ENCODE measurements at places on chromosomes 6 and 20.

DNA sequence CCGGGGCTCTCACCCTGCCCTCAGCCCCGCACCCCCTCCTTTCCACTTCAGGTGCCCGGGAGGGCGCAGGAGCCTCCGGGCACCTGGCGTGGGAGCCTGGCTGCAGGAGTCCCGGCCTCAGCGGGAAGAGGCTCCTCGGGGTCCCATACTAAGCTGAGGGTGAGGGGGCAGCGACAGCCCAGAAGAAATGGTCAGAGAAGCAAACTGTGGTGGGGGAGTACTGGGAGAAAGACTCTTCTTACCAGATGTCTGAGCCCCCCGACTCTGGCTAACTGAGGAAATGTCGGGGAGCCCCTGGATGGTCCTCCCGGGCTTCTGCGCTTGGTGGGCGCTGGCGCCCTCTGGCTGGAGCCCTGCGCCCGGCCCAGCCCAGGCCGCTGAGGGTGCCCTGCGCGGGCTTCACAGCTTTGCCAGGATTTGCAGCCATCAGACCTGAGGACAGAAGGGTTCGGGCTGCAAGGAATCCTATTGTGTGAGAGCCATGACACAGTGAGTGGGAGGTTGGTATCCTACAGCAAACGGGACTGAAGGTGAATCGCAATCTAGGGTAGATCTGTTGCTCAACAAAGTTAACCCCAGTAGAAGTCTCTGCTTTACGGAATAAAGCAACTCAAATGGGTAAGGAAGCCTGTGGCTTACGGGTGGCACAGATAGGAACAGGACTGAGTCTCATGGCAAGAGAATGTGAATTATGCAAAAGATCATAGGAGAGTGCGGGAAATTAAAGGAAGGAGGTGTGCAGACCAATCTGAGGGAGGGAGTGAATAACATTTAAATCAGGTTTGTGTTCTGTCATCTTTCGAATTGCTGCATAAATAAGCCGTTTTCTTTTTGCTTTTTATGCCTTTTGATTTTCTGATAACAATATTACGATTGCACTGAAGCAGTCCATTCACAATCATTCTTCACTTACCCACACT is 639 bp upstream of the RCAN2 start:
- no peak for DNase-seq

- peak; percentile 66 for DNase-seq
These were observed 160.1 kb downstream of the ZMYND8 start for GRCh38 chr20:47196091-47197081.

- DNase-seq = no peak
These were observed 628 bp downstream of the NKAIN4 start for GRCh38 chr20:63253438-63254231.

DNA sequence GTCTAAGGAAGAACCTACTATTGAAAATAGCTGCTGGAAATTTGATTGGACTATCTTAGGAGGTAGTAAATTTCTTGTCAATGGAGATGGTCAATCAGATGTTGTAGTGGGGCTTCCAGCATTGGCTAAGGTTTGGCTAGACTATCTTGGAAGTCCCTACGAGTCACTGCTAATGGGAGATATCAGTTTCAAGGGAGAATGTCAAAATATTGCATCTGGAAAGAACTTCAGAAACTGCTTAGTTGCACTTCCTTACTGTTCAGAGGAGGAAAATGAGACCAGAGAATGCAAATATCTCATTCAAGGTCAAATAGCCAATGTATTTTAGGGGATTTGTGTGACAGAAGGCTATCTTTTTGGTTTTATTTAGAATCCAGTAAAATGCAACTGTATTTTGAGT is 53.5 kb upstream of the CCN2 start:
- no peak for DNase-seq

- no peak for DNase-seq
These were observed 175.6 kb upstream of the RNF24 start for GRCh38 chr20:4190792-4191519.

GRCh38 chr6:71531006-71531405 is 242.4 kb downstream of the OGFRL1 start:
- DNase-seq = no peak

DNA sequence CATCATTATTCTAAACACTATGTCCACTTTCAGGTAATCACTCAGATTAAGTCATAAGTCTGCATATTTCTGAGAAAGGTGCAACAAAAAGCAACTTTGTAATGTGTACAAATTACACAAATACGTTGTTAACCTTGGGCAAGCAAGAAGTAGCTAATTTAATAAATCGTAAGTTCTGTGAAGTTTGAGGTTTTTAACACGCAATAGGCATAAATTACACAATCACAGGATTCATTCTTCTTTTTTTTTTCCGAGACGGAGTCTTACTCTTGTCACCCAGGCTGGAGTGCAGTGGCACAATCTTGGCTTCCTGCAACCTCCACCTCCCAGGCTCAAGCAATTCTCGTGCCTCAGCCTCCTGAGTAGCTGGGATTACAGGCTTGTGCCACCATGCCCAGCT is 57.2 kb upstream of the F13A1 start:
- DNase-seq = no peak

- DNase-seq = no peak
These were observed 16.9 kb upstream of the SRSF3 start for GRCh38 chr6:36577301-36577700.

GRCh38 chr6:40894962-40895799 is 143.8 kb downstream of the UNC5CL start:
- DNase-seq = no peak

- no peak for DNase-seq
These were observed 67.2 kb upstream of the LAMP5 start for GRCh38 chr20:9447182-9447581.

- DNase-seq = peak; percentile 47
These were observed 341.6 kb downstream of the NRN1 start for GRCh38 chr6:5665173-5665572.

DNA sequence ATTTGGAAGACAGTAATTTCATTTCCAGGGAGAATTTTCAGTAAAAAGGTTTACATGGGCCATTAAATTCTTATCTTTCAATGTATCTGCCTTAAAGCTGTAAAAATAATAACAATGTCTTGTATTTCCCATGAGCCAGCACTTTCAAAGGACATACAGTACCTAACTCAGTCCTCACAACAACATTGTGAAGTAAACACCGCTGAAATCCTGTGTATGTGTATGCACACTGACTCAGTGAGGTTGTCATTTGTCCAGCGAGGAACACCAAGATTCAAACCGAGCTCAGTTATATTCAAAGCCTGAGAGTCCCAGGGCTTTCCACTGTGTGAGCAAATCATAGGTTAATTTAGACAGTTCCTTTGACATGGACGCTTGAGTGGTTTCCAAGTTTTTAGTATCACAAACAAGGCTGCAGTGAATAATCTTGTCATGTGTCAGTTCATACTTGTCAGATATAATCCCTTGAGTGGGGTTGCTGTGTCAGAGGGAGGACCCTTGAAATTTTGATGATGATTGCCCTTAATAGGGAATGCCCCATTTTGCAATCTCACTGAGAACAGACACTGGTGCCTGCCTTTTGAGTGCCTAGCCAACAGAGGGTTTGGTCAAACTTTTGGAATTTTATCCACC is 50.0 kb upstream of the SLC22A23 start:
- no peak for DNase-seq

GRCh38 chr6:5119090-5119951 is 34.2 kb downstream of the PPP1R3G start:
- DNase-seq = no peak

DNA sequence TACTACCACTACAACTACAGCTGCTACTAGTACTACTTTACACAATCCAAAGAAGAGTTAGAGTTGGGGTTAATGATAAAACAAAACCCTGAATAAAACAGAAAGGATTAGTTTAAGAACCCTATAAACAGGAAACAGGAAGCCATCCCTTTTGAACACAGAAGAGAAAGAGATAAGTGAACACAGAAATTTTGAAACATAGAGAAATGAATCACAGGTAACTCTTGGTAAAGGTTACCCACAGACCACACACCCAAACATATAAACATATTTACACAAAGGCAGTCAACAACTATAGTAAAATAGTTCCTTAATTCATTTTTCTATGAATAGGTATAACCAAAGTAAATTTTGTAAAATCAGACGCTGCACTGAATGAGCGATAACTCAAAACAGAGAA is 98.1 kb downstream of the RNGTT start:
- no peak for DNase-seq

- no peak for DNase-seq
These were observed 232.4 kb downstream of the FOXA2 start for GRCh38 chr20:22352019-22352418.

DNA sequence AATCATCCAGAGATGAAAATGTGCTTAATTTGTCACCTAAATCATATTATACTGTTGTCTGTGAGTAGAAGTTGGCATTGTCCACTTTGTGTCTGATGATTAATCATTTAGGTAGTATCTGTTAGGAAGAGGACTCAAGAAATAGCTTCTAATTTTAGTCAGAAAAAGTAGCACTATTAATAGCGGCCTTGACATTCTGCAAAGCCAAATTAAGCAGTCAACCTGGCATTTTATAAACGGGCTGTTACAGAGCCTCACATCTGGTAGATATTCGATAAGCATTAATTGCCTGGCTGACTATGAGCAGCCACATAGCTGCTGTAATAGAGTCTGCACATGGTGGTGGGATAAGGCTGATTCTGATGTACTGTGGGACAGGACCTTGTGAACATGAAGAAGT is 99.5 kb downstream of the KLHL32 start:
- DNase-seq = no peak

DNA sequence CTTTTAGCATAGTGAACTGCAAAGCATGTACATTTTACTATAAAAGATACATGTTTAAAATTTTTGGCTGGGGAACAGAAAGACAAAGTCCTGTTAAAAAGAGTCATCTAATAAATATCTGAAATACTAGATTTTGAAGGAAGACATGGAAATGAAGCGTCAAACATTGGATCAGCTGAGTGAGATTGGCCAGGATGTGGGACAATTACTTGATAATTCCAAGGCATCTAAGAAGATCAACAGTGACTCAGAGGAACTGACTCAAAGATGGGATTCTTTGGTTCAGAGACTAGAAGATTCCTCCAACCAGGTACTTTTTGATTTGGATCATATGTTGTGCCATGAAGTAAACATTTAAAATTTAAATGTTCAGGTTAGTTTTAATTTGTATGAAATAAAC is 162.3 kb downstream of the UTRN start:
- no peak for DNase-seq

GRCh38 chr20:57082357-57082945 is 184.0 kb downstream of the BMP7 start:
- no peak for DNase-seq

GRCh38 chr6:156720691-156721685 is 56.2 kb upstream of the ARID1B start:
- DNase-seq = peak; percentile 7

- no peak for DNase-seq
These were observed 540.7 kb upstream of the BTBD3 start for GRCh38 chr20:11376998-11377397.

GRCh38 chr6:4768815-4769214 is 7.4 kb upstream of the CDYL start:
- no peak for DNase-seq

DNA sequence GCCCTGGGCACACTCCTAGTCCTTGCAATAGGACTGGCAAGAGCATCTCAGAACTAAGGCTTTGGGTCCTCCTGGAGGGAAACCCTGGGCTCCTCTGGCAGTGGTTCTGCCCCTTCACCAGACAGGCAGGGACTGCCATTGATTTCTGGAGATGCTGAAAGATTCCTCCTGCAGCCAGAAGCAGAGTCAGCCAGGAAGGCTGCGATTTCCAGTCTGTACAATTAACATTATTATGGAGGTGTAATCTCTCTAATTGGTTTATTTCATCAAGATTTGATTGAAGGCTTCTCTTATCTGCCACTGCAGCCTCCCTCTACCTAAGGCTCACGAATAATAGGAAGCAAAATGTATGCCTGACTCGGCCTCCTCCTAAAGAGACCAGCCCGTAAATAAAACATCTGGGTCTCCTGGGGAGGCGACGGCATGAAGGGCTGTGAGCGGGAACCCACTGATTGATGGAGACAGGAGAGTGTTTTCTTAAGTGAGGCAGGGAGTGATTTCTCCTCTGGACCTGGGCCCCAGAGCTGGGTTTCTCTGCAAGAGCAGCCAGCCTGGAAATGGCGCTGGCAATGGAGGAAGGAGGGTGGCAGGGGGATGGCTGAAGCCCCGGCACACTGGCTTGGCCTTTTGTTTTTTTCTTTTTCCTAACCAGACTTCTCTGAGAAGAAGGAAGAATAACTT is 689.6 kb downstream of the DHX35 start:
- no peak for DNase-seq

DNA sequence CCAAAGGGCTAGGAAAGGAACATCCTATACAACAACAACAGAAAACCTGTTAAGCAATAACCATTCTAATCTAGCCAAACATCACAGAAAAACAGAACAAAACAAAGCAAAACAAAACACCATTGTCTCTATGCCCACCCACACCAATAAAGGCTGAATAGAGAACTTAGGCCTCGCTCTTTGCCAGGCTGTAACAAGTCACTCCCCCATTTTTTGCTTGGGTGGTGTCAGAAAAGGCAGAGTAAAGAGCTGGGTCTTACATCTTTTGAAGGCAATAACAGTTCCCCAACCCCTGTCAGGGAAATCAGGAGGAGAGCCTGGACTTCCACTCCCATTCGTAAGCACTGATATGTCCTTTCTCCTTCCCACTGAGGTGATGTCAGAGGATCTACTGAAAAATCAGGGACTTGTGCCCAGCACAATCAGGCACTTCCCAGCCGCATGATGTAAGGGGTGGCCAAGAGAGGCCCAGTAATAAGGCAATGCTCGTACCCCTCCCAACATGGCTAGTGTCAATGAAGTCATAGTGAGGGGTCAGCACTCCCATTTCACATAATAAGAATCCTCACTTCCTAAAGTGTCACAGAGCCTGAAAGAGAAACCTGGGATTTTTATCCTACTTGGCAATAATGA is 31.0 kb downstream of the THEMIS start:
- DNase-seq = no peak

DNA sequence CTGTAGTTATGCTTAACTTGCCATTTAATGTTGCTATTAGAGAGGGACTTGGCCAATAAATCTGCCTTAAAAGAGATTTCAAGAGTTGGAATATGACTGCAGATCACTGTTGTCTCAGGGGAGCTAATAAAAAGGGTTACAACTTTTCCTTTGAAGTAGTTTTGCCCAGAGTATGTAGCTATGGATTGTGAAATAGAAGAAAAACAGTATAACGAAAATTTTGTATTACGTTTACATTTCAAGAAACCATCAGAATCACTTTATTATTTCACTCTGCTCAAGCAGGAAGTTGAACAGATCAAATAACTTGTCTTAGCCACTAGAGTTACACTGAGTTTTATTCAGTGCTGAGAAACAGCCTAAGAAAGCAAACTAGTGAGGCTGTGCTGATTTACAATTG is 3.0 kb upstream of the ZSCAN26 start:
- no peak for DNase-seq

DNA sequence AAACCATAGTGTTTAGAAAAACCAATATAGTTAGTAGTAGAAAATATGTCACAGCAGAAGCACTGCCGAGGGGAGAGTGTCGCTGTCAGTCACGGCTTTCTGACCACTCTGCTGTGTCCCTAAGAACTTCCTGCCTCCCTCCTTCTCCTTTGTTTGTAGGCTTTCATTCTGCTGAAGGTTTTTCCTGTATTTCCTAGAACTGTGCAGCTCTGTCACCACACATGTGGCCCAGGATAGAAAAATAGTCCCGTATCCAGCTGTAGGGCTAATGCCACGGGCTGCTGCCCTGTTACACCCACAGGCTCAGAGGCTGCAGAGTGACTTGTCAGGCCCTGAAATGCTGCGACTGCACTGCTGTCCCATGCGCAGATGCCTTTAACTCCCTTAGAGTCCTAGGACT is 52.6 kb upstream of the SYNJ2 start:
- DNase-seq = no peak
